Gastrocnemius medialis (tissue), 4 donors: ENCODE measurements at places on chromosomes 16 and 17. TPM values are rescaled to one million over a fixed set of nuclear protein-coding genes. Genes with fewer than 3 reads are reported as not detected.

TVP23A gene
- total RNA-seq, result not detected

MON1B gene
- 7.9 TPM for total RNA-seq

GRCh38 chr16:80585764-80586163, 45.0 kb downstream of the DYNLRB2 start:
- H3K4me3 ChIP-seq, result no peak overlapping the region
- no peaks in the 10 kb centered on the region for H3K36me3 ChIP-seq
- H3K27ac ChIP-seq, result no peak overlapping the region
- H3K4me1 ChIP-seq, result no peaks in the 10 kb centered on the region
- DNase-seq, result no peak
- no peaks in the 10 kb centered on the region for H3K27me3 ChIP-seq

GRCh38 chr17:75590849-75591721, 3.5 kb downstream of the MYO15B start:
- H3K4me1 ChIP-seq, result no peaks in the 10 kb centered on the region
- H3K36me3 ChIP-seq, result no peaks in the 10 kb centered on the region
- H3K4me3 ChIP-seq, result no peak overlapping the region
- no peak overlapping the region for H3K27ac ChIP-seq
- no peak for DNase-seq

GRCh38 chr16:47045023-47045422, 71.5 kb upstream of the DNAJA2 start:
- no peaks in the 10 kb centered on the region for H3K4me1 ChIP-seq
- H3K27ac ChIP-seq, result no peak overlapping the region
- DNase-seq, result no peak
- no peaks in the 10 kb centered on the region for H3K36me3 ChIP-seq
- H3K4me3 ChIP-seq, result no peak overlapping the region

DNA sequence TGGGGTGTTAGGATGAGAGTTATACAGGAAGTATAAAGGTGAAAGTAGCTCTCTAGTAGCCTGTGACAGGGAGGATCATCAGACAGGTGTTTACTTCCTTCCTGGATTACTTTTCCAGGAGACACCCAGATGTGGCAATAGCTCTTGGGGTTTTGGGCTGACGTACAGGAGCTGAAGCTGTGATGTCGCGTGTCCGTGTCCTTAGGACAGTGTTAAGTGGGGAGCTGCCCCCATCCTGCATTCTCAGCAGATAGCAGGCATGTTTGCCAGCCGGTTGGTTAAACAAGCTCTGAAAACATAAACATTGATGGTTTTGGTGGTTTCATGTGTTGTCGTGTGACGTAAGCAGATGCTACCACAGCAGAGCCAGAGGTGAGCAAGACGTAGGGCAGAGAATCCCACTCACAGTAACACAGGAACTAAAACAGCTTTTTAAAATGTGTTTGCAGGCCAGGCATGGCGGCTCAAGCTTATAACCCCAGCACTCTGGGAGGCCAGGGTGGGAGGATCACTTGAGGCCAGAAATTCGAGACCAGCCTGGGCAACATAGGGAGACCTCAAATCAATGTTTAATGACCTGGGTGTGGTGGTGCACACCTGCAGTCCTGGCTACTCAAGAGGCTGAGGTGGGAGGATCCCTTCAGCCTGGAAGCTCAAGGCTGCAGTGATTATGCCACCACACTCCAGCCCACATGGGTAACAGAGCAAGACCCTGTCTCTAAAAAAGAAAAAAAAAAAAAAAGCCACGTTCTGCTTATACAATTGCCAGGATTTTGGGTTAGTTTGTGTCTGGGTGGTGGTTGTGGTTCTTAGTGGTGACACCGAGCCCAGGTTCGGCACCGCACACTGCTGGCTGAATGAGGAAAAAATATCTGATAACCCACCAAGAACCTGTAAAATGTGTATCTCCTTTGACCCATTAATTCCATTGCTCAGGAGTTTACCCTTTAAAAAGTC, 18.2 kb upstream of the IL17C start:
- DNase-seq, result no peak
- H3K27ac ChIP-seq, result no peak overlapping the region
- no peaks in the 10 kb centered on the region for H3K27me3 ChIP-seq
- H3K4me1 ChIP-seq, result peaks cover 5% of the 10 kb centered on the region

- DNase-seq, result no peak
- H3K27ac ChIP-seq, result no peak within 1 kb of the TSS
- no peak within 1 kb of the TSS for H3K4me3 ChIP-seq
- no peaks in the 10 kb centered on the region for H3K27me3 ChIP-seq
These were observed at the start of gene RHBDL1 for GRCh38 chr16:674968-675883. Gene RHBDL1 (plus strand): TSS chr16:675671. CDS start chr16:675791, 120 bp downstream.

DNA sequence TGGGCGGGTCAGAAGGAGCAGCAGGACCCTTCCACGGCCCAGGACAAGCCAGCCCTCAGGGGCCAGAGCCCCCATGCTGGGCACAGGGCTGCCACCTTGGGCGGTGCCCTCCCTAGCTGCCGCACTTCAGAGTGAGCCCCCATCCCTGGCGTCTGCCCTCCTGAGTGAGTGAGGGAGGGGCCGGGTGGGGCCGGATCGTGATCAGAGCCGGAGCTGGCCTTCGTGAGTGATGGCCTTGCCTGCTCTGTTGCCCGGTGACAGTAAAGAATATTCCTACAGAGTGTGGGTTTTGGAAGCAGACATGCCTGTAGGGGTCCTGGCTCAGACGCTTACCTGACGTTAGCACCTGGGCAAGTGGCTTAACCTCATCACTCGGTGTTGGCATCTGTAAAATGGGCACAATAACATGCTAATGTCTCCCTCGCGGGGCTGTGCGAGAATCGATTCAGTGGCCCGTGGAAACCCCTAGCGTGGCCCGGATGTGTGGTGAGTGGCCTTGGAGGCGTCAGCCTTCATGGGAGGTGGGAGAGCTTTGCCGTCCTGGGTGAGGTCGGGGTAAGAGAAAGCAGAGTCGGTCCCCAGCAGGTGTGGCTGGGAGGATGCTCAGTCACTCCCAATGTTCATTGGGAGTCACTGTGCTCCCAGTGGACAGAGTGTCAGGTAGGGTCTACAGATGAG, 26.1 kb downstream of the JPH3 start:
- H3K4me1 ChIP-seq, result no peaks in the 10 kb centered on the region
- H3K4me3 ChIP-seq, result no peak overlapping the region
- H3K27ac ChIP-seq, result no peak overlapping the region
- DNase-seq, result no peak
- H3K27me3 ChIP-seq, result peaks cover 10% of the 10 kb centered on the region

- H3K27ac ChIP-seq, result no peak overlapping the region
- H3K36me3 ChIP-seq, result no peaks in the 10 kb centered on the region
- H3K27me3 ChIP-seq, result no peaks in the 10 kb centered on the region
- no peak for DNase-seq
These were observed 1.2 kb downstream of the DEF8 start for GRCh38 chr16:89949756-89950155.

DNA sequence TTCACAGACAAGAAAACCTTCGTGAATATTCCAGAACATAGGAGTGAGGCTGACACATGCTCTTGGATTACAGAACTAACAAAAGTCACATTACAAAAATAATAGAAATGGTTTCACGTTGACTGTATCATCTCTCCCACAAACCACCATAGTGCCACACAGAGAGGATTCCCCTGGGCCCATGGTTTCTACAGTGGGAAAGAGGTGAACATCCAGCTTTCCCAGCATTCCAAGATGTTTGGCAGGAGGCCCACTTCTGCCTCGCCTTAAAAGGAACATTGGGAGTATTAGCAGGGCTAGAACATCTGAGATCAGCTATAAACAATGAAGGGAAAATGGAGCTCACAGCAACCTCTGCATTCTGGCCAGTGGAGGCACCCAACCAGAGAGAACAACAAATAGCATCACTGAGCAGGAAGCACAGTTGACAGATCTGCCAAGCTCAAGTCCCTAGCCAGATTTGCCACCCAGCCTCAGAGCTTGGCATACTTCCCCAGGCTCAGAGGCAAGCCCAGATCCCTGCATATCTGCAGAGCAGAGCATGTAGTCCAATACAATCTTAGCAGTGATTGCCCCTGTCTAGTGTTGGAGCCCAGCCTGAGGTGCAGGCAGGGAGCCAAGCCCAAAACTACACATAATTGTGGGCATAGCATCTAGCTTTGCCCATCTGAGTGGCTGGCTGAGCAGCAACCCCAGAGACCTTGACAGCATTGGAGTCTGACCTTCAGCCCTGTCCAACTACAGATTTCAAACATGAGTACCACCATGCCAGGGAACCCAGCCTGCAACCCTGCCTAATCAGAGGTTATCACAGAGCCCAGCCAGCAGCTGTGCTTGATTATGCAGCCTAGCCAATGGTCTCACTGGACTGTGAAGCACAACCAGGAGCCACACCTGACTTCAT, 260.4 kb downstream of the CEP112 start:
- no peak overlapping the region for H3K27ac ChIP-seq
- no peak overlapping the region for H3K4me3 ChIP-seq
- H3K36me3 ChIP-seq, result no peaks in the 10 kb centered on the region
- H3K27me3 ChIP-seq, result no peaks in the 10 kb centered on the region
- no peaks in the 10 kb centered on the region for H3K4me1 ChIP-seq

GRCh38 chr16:583815-584591, 5.9 kb upstream of the RAB40C start:
- H3K4me3 ChIP-seq, result no peak overlapping the region
- no peaks in the 10 kb centered on the region for H3K27me3 ChIP-seq
- DNase-seq, result no peak
- peaks cover 22% of the 10 kb centered on the region for H3K4me1 ChIP-seq
- no peak overlapping the region for H3K27ac ChIP-seq

DNA sequence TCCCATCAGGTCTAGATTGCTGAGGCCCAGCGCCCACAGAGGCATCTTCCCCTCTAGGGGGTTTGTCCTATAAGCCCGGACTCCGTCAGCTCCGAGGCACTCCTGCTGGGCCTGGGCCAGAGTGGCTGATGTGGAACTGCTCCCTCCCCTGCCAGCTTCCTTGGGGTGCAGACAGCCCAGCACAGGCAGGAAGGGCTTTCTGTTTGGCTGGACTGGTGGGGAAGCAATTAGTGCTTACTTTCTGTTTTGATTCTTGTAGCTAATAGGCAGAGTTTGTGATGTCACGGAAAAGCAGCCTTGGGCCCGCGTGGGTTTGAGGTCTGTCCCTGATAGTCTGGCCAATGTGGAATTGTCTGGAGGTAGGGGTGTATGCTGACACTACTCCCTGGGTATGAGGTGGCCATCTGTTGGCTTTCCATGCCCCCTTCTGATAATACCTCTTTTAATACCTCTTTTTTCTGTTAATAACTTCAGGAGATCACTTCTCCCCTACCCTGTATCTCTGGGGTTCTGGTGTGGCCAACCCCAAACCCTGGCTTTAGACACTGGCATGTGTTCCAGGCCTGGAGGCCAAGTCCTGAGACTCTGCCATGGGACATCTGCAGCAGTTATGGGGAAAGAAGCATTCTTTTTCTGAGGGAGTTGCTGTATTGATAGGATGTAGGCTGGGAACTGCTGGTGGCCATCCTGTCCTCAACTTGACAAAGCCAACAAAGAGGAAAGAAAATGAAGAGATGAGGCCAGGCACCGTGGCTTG, 190.9 kb downstream of the RAB11FIP4 start:
- H3K36me3 ChIP-seq, result no peaks in the 10 kb centered on the region
- H3K4me3 ChIP-seq, result no peak overlapping the region
- peaks cover 24% of the 10 kb centered on the region for H3K4me1 ChIP-seq
- peak overlapping the region; percentile 56 for H3K27ac ChIP-seq

GRCh38 chr16:27287887-27288286, 19.3 kb upstream of the NSMCE1 start:
- no peaks in the 10 kb centered on the region for H3K4me1 ChIP-seq
- no peak overlapping the region for H3K27ac ChIP-seq
- H3K36me3 ChIP-seq, result no peaks in the 10 kb centered on the region
- H3K4me3 ChIP-seq, result no peak overlapping the region
